Activated T-helper 1 cell treated with anti-CD3 and anti-CD28 coated beads, Interleukin-2, amount 50 U/mL, for 16 hours (primary cell): ENCODE measurements at places on chromosomes 1 and 21.

GRCh38 chr21:38475519-38475918 lies 22.8 kb downstream of the ERG start:
- no peak for DNase-seq

DNA sequence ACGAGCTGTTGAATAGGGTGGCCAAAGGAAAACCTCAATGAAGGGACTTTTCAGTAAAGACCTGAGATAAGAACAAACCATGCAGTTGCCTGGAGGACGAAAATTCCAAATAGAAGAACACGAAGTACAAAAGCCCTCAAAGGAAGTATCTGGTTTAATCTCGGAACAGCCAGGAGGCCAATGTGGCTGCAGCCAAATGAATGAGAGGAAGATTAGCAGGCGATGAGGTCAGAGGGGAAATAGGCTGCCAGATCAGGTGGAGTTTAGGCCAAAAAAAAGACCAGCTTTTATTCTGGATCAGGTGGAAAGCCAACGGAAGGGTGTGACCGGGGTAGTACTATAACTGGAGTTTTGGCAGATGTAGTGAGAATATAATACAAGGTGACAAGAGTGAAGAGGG lies 43.7 kb downstream of the SRSF11 start:
- DNase-seq: no peak

GRCh38 chr21:42836767-42837301 lies 42.5 kb downstream of the WDR4 start:
- no peak for DNase-seq

- no peak for DNase-seq
Measured at GRCh38 chr1:118902299-118902698, 85.8 kb downstream of the TBX15 start.

DNA sequence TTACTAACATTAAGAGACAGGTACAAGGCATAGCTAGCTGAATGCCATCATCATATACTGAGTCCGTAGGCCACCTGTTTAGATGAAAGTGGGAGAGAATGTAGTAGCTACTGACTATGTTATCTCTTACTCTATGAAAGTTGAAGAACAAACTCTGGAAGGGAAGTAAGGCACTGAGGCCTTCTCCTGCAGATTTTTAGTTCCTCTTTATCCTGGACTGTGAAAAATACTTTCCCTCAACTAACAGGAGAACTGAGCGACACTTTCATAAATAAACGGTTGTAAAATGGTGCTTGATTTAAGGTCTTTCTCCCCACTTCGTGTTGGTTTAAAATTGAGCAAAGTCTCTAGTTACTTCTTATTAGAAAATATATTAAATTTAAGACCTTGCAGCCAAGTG lies 101.9 kb downstream of the FNBP1L start:
- no peak for DNase-seq

- no peak for DNase-seq
Measured at GRCh38 chr21:32410916-32411315, 1.6 kb upstream of the EVA1C start.

DNA sequence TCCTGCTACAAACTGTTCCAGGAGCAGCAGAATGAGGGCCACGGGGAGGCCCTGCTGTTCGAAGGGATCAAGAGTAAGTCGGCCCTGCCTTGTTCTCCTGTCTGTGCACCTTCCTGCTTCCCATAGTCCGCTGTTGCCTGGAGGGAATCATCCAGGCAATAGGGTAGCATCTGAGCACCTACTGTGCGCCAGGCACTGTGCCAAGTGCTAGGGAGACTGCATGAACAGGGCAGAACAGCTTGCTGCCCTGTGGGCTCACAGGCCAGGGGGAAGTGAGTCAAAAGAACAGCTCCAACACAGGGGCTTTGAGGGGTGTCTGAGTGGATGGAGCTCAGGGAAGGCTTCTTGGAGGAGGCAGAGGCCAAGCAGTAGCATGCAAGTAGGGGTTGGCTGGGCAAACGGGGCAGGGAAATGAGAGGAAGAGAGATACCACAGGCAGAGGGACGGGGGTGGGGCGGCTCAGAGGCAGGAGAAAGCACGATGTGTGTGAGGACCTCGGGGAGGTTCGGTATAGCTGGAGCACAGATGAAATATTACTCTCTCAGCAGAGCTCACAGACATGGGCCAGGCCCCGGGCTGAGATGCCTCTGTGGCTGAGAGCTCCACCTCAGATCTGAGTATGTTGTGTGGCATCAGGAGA lies 15.5 kb upstream of the PADI6 start:
- no peak for DNase-seq

GRCh38 chr1:24575905-24576587 lies 20.2 kb downstream of the NCMAP start:
- no peak for DNase-seq

DNA sequence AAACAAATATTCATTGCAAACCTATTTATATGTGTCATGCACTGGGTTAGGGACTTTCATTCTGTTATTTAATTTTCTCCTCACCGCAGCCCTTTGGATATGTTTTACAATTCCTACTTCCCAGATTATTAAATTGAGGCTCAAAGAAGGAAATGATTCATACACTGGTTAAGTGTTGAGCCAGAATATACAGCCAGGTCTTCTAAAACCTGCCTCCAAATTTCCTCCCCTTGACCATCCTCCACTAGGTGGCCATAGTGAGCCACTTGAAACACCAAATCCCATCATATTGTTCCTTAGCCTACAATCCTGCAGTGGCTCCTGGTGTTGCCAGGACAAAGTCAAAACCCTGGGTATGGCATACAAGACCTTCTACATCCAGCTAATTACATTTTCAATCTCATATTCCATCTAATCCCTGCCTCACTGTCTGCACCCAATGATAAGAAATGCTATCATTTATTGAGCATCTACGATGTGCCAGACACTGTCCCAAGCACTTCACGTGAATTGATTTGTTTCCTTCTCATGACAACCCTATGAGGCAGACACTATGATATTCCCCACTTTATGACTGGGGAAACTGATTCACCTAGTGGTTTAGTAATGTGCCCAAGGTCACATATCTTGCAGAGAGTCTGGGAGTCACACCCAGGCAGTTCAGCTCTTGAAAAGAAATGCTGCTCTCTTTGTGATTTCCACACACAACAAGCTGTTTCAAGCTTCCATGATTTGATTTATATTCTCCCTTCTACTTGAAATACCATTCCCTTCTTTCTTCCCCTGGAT lies 23.6 kb upstream of the KIRREL1 start:
- DNase-seq: no peak

GRCh38 chr1:66286307-66286706 lies 247.6 kb upstream of the SGIP1 start:
- no peak for DNase-seq

GRCh38 chr1:97137862-97138514 lies 416.4 kb downstream of the PTBP2 start:
- DNase-seq: no peak

DNA sequence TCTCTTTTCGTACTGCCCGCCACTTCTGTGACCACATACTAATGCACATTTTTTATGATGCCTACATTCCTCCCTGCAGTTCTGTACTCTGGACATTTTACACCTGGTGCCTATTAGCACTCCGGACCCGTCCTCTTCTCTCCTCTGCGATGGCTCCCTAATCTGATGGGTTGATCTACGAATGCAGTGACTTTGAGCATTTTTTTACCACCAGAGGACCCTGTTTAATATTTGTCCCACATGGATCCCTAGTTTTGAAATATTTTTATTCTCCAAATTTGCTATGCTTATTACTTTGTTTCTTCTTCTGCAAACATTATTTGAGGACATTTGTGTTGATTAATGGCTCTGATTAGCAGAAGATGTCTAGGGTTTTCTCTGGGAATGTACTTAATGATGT lies 5.2 kb downstream of the PPFIA4 start:
- no peak for DNase-seq

- DNase-seq: no peak
Measured at GRCh38 chr1:53896635-53897229, 2.7 kb downstream of the DIO1 start.

- DNase-seq: no peak
Measured at GRCh38 chr21:27164208-27165177, 197.6 kb upstream of the ADAMTS5 start.

DNA sequence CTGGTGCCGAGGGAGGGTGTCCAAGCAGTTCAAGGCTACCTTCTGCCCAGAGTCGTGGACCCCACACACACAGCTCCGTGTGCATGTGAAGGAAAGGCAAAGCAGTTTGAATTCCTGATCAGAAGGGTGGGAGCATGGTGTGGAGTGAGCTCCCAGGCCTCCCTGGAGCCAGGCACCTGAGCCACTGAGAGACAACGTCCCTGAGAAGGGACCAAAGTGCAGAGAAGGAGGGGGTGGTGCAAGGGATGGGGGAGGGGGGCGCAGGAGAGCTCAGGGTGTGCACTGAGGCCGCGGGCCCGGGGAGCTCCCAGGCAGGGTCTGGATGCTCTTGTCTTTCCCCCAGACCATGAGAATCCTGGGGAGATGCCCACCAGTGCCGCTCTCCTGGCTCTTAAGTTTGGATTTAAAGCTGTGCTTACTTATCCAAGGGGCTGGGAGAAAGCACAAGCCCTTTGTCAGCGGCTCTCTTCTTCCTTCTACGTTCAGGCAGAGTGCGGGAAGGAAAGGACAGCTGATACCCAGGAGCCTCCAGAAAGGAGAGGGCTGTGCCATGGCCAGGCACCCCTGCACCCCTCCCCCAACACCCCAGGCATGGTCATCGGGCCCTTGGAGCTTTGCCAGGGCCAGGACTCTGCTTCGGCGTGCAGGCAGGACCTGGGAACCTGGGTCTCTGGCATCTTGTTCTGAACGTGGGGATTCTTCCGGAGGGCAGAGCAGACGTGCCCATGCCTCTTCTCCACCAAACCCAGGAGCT lies 24.1 kb downstream of the ACTA1 start:
- no peak for DNase-seq

- no peak for DNase-seq
Measured at GRCh38 chr1:41813226-41813625, 105.5 kb downstream of the HIVEP3 start.
